T-helper 1 cell (primary cell): ENCODE measurements at places on chromosomes 13 and 19.
A peak's percentile ranks its signal among the peaks of the same experiment; 100 is the strongest.

DNA sequence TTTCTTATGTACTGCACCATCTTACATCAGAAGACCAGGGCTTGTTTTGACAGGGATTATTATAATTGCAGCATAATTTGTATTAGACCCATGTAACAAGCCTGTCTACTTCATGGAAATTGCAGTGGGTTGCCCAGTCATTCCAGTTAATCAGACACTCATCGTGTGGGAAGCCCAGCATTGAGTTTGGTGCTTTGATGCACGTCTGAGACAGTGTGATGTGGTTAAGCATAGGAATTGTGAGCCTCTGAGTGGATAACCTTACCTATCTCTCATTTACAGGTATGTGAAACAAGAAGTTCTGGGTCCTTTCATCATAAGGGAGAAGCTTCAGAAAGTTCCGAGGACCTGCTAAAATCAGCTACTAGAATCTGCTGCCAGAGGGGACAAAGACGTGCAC, 12.8 kb downstream of the RGCC start:
- no peak for DNase-seq

DNA sequence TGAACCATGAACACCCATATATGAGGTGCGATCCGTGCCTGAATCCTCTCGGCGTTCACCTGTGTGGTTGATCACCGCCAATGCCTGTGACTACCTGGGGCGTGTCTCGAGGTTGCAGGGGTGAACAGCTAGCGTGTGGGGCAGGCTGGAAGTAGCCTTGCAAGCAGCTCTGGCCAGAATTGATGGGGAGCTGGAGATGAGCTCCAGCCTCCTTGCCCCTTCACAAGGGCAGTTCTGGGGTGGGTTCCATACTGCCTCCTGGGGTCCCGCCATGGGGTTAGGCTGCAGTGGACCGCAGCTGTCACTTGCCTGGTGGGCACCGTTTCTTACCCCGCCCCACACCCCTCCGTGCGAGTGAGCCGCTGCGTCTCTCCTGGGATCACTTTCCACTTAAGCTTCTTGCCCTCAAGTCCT, 154.5 kb upstream of the SOX1 start:
- DNase-seq, result no peak

- DNase-seq, result no peak
Measured at GRCh38 chr13:97429681-97430081, 4.3 kb upstream of the RAP2A start.

DNA sequence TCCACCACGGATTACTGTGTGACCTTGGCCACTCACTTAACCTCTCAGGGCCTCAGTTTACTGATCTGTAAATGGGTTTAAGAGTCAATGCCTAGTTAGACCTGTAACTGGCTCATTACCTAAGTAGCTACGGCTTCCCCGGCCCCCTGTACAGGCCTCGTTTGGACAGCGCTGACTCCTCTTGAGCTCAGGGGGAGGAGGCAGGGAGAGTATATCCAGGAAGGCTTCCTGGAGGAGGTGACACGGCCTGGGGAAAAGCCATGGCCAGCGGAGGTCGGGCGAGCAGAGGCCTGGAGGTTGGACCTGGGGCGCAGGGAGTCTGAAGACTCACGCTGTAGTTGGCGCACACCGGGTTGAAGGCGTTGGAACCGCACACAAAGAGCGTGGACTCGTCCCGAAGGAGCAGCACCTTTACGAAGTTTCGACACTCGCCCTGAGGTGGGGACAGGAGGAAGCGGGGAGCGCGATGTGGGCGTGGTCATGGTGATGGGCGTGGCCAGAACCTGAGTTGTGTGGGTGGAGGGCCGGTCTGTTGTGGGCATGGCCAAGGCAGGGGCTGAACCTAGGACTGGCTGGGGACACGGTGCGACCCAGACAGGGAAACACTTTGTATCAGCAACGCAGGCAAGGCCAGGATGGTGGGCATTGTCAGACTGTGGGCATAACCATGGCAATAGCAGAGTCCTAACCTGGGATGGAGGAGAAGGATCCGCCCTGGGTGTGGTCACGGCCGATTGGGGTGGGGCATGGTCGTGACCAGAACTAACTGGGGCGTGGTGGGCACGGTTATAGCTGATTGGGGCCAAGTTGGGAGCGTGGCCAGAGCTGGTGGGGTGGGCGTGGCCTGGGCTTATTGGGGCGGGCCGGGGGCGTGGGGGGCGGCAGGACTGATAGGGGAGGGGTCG, 3.6 kb downstream of the SEMA6B start:
- no peak for DNase-seq

- no peak for DNase-seq
Measured at GRCh38 chr13:41130356-41130755, 2.2 kb downstream of the KBTBD6 start.

DNA sequence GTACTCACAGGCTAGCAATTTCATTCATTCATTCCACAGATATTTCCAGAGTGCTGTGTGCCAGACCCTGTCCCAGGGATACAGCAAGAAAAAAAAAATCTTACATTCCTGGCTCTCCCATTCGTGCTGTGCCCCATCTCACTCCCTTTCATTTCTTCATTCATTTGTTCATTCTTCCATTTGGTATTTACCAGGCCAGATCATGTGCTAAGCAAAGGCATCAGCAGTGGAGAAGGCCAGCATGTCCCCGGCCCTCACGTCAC, 2.3 kb downstream of the MAP3K10 start:
- DNase-seq, result no peak

GRCh38 chr13:28624707-28625432, 34.1 kb upstream of the POMP start:
- no peak for DNase-seq

GRCh38 chr13:88461272-88462009, 790.3 kb downstream of the SLITRK5 start:
- DNase-seq, result no peak

GRCh38 chr19:35432911-35433310, 15.1 kb upstream of the FFAR2 start:
- DNase-seq, result no peak

GRCh38 chr19:33868788-33869412, 72.2 kb downstream of the KCTD15 start:
- no peak for DNase-seq

DNA sequence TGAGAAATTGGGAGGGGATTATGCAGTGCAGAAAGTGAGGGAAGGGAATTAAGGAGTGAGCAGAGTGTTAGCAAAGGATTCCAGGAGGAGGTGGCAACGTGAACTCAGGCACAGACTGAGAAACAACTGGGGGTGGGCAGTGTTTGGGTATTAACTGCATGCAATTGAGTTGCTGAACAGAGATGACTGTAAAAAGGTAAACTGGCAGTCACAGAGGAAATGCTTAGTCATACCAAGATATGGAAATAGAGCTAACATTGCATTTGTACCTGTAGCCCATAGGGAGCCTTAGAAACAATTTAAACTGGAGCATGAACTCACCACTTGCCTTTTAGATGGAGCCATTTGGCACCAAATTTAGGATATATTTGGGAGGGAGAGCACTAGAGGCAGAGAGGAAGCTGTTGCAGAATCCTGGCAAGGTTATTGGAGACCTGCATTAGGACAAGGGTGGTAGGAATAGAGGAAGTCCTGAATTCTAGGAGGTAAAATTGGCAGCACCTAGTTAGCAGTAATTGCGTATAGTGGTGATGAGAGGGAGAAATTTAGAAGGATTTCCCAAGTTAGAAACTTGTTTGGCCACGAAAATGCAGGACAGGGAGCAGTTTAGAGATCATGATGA, 100.6 kb upstream of the FRY start:
- DNase-seq, result no peak

- DNase-seq, result no peak
Measured at GRCh38 chr19:50666346-50667176, 17.3 kb downstream of the C19orf81 start.

DNA sequence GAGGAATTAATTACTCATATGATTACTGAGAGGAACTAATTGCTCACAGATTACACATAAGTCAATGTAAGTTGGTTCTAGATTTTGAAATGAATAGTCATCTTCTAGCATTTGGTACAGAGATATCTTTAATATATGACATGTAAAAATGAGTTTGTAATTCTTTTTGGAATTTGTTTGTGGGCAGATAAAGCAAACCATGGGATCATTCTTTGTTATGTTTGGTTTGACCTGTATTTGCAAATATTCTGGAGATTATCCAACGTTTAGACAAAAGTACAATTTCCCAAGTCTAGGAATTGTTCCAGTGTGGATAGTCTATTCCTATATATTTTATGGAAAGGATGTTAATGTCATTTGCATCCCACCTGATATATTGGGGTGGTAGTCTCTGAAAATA, 309.6 kb upstream of the EDNRB start:
- no peak for DNase-seq

DNA sequence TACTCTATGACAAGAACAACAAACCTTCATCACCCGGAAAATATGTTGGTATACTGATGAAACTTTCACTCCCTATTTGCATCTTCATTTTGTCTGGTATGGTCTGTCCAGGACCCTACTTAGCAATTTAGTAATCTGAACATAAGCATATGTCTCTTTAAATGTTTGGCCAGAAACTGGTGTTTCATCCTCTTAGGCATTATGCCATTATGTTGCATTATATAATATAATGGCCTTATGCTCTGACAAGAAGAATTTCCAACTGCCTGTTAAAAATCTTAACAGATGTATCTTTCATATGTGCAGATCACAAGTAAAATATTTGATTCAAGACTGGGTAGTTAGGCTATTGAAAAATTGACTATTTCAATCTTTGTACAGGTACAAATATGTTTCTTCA, 610.6 kb upstream of the PRR20A start:
- no peak for DNase-seq

DNA sequence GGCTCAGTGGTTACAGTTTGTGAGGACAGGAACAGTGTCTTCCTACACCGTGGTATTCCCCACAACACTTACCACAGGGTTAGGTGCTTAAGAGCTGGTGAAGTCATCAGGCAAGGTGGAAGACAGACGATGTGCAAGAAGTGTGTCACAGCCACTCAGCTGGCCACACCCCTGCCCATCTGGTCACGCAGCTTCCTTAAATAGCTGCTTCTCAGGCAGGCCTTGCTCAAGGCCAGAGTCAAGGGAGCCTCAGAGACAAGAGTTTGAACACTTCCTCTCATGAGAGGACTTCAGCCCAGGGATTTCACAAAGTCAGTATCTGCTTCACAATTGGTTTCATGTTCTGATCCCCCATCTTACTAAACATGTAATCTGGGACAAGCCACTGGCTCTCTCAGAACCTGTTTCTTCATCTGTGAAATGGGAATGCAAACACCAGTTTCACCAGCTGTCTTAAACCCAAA, 80.3 kb upstream of the FRY start:
- no peak for DNase-seq

GRCh38 chr13:32257649-32258048, 57.5 kb downstream of the ZAR1L start:
- no peak for DNase-seq

DNA sequence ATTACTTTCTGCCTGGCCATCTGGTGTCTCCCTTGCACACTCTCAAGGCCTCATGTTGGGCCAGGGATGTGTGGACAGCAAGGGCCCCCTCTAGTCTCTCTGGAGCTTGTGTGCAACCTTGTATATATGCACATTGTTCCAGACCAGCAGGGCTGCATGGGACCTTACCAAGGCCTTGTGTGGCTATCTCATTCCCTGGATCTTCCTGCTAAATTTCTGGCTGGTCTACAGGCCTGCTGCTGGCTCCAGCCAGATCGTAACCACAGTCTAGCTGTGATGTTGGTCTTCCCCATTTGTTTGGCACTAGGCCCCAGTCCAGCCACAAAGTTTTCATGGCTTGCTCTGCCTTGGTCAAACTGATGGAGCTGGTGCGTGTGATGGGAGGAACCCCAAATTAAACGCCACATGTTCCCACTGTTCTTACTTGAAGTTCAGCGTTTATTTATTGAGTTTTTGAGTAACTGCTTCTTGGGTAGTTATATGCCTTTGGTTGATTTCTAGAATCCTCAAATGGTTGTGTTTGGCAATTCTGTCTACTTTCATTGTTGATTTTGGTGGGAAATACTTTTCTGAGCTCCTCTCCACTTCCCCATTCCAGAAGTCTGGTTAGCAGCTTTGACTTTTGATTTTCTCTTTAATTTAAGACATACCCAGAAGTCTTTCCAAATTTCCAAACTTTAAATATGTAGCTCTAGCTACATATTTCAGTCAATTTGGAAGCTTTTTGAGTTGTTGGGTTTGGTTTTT, 56.4 kb downstream of the SIPA1L3 start:
- DNase-seq, result no peak

- no peak for DNase-seq
Measured at GRCh38 chr13:100336795-100337516, 248.1 kb downstream of the PCCA start.

GRCh38 chr19:51107406-51108065, 673 bp downstream of the CTU1 start:
- no peak for DNase-seq

- DNase-seq, result peak; percentile 15
Measured at GRCh38 chr13:108915634-108916512, 286.5 kb downstream of the MYO16 start.

- no peak for DNase-seq
Measured at GRCh38 chr13:111623743-111624505, 303.5 kb downstream of the TEX29 start.

DNA sequence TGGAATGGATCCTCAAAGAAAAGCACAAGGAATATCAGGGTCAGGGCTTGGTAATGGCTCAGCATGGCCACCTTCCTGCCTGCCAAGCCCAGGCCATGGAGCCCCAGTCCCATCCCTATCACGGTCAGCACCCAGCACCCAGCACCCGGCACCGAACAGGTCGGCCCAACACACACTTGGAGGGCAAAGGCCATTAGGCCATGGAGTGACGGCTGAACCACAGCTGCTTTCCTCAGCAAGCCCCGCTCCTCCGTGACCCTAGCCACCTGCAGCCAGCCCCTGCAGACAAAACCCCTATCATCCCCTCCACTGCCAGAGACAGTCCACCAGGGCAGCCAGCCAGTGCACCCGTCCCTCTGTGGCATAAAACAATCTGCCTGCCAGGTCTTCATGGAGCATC, 20.6 kb downstream of the PEPD start:
- no peak for DNase-seq

GRCh38 chr19:34172661-34173192, 423 bp downstream of the LSM14A start:
- DNase-seq, result peak; percentile 10

DNA sequence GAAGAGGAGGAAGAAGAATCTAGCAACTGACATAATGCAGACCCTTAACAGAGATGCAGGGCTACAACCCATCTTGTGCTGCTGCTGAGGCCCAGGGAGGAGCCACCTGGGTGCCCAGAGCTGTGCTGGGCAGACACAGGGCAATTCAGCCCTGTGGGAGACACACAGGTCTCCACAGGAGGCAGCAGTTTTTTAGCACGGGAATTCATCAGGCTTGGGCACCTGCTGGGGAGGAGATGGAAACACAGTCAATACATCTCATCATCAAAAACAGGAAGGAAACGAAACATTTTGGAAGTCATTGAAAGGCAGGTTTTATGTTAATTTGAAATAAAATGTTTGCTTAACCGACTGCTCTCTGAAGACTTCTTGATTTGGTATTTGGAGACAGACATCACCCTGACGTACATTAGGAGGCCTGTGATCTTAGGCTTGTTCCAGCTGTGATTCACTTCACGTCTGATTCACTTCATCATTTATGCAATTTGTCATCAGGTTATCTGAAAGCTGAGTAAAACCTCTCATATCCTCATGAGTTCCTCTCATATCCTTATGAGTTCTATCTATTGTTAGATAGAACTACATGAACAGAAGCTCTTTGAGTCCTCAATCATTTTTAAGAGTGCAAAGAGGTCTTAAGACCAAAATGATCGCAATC, 77.4 kb downstream of the CYSLTR2 start:
- no peak for DNase-seq
